ENCODE measurements at places on chromosomes 13 and 19.
A peak's percentile ranks its signal among the peaks of the same experiment; 100 is the strongest.

DNA sequence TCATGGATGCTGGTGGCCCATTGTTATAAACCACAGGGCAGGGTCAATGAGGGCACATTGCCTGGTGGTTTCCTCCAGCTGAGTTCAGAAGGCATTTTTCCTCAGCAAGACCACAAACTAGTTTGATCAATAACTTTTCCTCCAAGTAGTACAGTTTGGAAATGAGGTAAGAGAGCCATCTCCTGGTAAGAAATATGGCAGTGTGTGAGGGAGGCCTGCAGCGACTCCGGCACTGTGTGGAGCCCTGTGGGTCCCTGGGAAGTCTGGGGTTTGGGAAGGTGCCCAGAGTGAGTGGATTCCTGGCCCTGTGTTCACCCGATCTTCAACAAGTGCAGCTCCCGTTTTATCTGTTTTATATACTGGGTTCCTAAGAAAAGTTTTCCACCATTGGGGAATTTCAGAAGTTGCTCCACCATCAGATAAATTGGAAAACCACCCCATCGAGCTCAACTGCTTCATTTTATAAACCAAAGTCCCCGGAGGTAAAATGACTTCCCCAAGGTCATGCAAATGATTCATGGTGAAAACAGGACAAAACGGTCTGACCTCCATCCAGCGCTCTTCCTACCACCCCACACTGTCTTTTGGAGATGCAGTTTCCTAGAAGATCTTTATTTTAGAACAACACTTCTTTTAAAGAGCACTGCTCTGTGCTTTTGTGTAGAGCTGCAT lies 148.4 kb downstream of the KATNAL1 start:
- DNase-seq = no peak

DNA sequence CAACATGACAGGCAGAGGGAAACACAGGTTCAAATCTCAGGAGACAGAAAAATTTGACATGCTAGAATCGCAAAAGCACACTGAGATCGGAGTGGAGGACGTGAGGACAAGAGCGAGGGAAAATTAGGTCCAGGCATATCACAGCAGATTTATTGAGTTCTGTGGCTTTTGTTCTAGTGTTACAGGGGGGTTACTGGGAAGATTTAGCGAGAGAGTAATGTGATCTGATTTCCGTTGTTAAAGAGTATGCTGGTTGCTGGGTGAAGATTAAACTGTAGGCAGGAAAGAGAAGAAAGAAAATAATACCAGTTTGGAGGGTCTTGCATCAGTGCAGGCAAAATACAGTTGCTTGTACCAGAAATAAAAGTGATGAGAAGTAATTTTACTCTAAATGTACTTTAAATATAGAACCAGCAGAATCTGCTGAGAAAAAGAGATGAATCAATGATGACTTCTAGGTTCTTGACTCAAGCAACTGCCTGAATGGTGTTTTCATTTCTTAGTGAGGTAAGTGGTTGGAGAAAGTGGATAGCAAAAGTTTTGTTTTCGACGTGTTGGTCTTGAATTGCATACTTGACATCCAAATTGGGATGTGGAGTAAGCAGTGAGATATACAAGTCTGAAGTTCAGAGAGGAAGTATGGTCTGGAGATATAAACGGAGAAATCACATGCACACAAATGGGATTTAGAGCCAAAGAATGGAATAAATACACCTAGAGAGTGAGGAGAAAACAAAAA lies 35.7 kb downstream of the UFM1 start:
- DNase-seq = no peak

DNA sequence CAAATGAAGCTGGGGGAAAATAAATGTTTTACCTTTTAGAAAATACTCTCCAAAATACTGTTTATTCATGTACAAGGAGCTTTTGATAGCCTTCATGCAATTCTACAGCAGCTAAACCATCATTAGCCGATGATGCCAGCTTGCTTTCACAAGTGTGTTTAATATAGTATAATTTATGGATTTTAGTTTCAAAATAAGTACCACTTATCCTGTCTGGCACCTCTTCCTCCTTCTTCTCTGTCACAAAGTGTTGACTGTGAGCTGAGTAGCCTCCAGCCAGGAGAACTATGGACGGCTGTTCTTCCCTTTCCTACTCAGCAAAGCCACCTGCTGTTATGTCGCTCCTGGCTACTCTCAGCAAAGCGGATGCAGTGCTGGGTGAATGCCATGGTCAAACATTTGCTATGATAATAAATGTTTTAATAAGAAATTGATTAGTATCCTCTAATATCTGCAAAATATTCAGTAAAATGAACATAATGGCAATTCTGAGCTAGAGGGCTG lies 238.2 kb downstream of the LIG4 start:
- DNase-seq = no peak

- DNase-seq = peak; percentile 14
Measured at GRCh38 chr19:7888145-7888825, at the start of gene LRRC8E. TSS of gene LRRC8E (plus strand) at chr19:7888510. CDS start at chr19:7895604, 7,094 bp downstream.

DNA sequence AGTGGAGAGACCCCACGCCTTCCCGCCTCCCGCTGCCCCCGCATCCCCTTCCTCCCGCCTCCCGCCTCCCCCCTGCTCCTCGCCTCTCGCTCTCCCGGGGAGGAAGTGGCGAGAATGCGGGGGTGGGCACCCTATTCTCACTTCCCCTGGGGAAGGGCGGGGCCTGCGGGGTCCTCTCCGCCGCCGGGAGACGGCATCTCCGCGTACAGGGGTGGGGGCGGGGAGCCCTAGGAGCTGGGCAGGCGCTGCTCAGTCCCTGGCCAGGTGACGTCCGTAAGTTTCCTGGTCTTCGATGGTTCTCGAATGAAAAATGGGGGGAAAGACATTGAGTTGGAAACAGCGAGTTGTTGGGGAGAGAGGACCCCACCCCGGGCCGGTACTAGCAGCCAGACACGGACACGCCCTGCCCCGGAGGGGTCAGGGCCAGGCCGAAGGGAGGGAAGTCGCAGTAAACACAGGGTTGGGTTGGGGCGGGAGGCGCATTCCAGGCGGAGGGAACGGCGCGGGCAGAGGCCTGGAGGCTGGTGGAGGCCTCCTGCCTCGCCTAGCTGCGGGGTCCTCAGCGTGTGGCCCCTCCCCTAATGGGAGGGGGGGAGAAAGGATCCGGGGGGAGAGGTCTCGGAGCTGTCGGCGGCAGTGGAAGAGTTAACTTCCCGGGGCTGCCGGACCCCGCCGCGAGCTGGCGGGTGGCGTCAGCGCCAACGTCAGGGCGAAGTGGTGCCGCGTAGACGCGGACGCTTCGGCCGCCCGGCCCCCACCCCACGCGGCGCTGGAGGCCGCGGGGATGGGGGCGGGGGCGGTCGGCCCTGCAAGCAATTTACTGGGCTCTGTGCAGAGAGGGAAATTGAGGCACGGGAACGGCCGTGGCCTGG lies 10.4 kb upstream of the JUND start:
- DNase-seq = peak; percentile 74

- no peak for DNase-seq
Measured at GRCh38 chr13:20193907-20194631, 1.3 kb upstream of the GJB2 start.

- DNase-seq = peak; percentile 24
Measured at GRCh38 chr19:34556488-34556887, 74.9 kb downstream of the WTIP start.

DNA sequence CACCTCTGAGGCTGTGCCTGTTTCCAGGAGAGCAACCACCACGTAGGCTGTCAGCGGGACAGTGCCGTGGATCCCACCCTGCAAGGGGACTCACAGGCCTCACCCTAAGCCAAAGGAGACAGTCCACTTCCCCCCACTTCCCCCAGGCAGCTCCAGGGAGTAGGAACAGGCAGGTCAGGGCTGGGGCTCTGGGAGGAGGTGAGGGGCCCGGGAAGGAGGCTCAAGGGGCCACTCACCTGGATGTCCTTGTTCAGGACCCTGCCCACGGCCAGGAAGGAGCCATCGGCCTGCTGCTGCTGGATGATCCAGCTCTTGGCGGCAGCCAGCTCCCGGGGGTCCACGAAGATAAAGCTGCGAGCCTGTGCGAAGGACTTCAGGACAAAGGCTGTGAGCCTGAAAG lies 25.6 kb downstream of the F2RL3 start:
- DNase-seq = no peak

GRCh38 chr19:10422846-10423245 lies 2.5 kb downstream of the PDE4A start:
- DNase-seq = no peak

- DNase-seq = peak; percentile 15
Measured at GRCh38 chr13:113981194-113981605, 7.3 kb upstream of the C13orf46 start.

GRCh38 chr13:57314897-57315520 lies 148.0 kb downstream of the PRR20E start:
- no peak for DNase-seq

- DNase-seq = no peak
Measured at GRCh38 chr13:111636804-111637203, 316.4 kb downstream of the TEX29 start.

DNA sequence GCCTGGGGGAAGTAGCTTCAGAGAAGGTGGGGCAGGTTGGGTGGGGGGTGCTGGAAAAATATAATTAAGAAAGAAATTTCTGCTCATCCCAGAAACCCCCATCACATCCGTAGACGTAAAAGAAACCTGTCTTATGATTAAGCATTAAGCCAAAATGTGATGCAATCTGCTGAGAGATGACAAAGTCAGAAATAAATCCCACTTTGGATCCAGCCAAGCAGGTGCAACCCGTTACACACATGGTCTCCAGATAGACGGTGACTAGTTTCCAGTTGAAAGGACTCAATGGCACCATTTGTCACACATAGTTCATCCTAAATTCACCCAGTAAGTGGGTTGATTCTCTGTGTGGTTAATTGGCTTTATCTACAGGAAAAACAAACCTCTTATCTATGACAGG lies 34.1 kb downstream of the PSG5 start:
- no peak for DNase-seq

DNA sequence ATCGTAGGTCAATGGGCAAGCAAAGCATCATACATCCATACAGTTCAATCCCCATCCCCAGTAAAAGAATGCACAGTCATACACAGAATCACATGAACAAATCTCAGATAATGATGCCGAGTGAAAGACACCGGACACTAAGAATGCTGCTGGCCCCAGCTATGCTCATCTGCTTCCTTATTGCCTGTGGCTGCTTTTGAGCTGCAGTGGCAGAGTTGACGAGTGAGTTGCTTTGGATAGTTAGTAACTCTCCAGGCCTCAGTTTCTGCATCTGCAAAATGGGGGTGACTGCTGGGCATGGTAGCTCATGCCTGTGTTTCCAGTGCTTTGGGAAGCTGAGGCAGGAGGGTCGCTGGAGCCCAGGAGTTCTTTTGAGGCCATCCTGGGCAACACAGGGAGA lies 12.9 kb upstream of the NFIC start:
- no peak for DNase-seq

DNA sequence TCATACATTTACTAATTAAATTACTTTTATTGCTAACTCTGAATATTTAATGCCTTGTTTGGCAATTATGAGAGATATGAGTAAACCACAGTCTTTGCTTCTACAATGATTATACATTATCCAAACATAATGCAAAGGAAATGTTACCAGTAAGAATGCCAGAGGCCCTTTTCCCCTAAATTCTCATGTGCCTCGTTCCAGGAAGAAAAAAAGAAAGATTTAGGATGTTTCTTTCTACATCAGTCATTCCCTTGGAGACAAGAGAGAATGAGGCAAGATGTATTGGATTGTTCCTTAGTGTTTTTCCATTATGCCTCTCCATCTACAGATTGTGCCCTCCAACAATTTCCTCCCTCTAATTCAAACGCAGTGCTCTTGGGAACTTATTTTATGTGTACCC lies 50.1 kb downstream of the ITGBL1 start:
- DNase-seq = no peak

GRCh38 chr13:98454389-98454881 lies 122.5 kb downstream of the STK24 start:
- DNase-seq = peak; percentile 72

DNA sequence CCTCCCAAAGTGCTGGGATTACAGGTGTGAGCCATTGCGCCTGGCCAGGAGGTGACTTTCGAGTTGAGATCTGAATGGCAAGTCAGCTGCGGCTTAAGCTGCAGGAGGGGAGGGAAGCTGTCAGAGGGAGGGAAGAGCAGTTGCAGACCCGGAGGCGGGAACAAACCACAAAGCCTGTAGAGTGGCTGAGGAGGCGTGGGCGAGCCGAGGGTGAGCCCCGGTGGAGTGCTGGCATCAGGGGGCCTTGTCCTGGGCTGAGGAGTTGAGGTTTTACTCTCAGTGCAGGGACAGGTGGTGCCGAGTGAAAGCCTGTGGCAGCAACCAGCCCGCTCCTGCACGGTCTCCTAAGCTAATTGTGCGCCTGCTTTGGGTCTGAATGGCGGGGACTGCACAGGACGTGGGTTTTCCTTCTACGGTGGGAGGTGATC lies 24.2 kb downstream of the PPP1R37 start:
- DNase-seq = peak; percentile 69

- no peak for DNase-seq
Measured at GRCh38 chr19:42409477-42409876, 17.7 kb downstream of the LIPE start.

DNA sequence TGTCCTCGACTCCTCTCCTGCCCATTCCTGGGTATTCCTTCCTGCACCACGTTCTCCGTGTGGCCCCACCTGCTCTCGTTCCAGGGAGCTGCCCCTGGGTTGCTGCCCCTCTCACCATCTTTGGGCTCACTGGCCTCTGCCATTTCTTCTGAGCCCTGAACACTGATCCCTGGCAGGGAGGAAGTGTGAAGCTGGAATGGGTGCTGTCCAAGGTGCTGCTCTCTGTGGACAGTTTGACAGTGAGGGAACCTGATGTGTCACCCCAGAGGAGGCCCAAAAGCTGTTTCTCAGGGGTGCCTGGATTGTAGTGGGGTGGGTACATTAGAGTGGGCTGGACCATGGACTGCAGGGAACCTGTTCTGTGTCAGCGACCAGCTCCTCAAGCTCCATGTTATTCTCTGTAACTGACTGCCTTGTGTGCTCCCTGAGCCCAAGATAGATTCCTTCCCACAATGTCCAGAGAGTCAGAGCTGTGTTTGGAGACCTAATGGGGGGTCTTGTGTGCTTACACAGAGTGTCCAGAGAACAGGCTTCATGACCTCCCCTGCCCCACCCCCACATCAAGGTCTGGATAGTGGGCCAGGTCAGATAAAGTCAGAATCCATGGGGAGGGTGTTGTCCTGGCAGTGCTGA lies 7.2 kb upstream of the CEACAM8 start:
- peak; percentile 32 for DNase-seq

GRCh38 chr19:6853868-6854267 lies 33.5 kb upstream of the ADGRE1 start:
- DNase-seq = no peak

DNA sequence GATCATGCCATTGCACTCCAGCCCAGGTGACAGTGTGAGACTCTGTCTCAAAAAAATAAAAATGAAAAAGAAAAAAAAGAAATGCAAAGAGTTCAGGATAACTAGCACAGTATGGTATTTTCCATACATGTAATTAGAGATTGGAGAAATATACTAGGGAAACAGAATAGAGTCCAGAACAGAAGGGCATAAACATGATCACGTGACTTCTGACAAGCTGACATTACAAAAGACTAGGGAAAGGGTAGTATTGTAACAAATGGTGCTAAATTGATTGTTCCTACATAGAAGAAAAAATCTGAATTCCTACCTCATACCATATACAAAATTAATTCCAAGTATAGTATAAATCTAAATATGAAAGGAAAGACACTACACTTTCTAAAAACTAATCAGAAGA lies 1.3 kb upstream of the NLRP5 start:
- DNase-seq = no peak

Data from hematopoietic multipotent progenitor cell treated with erythropoietin and hydrocortisone succinate and interleukin-3 and kit ligand, for 8 days (in vitro differentiated cells).